HepG2 (cell line): ENCODE measurements at places on chromosomes 4 and X. TPM values are rescaled to one million over a fixed set of nuclear protein-coding genes. Genes with fewer than 3 reads are reported as not detected.

Gene ADGRG2
- not detected in 2 replicates for polyA plus RNA-seq

Gene F8
- 0.37 and 0.61 TPM in 2 replicates for polyA plus RNA-seq

Gene PGRMC2
- 15.4 and 16.0 TPM in 2 replicates for polyA plus RNA-seq

Gene MAGEA8
- polyA plus RNA-seq = 0.07 TPM in 1 of 2 replicates, not detected in the other

Gene BEND4
- polyA plus RNA-seq = not detected in 2 replicates

Gene TMSB15C
- not detected in 2 replicates for polyA plus RNA-seq

Gene PDZD11
- 42.9 and 47.0 TPM in 2 replicates for polyA plus RNA-seq

Gene GPRASP3
- polyA plus RNA-seq = 0.54 and 0.67 TPM in 2 replicates

Gene KCND1
- 0.30 and 1.1 TPM in 2 replicates for polyA plus RNA-seq

Gene GAGE12E
- not detected in 2 replicates for polyA plus RNA-seq

Gene CLDN22
- polyA plus RNA-seq = 0.07 TPM in 1 of 2 replicates, not detected in the other

Gene NLRP2B
- polyA plus RNA-seq = not detected in 2 replicates

Gene CRMP1
- polyA plus RNA-seq = not detected in 2 replicates

Gene SLC38A5
- 73.4 and 90.9 TPM in 2 replicates for polyA plus RNA-seq

Gene VSIG1
- polyA plus RNA-seq = 0.01 TPM in 1 of 2 replicates, not detected in the other

Gene GJB1
- 161 and 197 TPM in 2 replicates for polyA plus RNA-seq

Gene ETDA
- not detected in 2 replicates for polyA plus RNA-seq

Gene SAGE1
- polyA plus RNA-seq = not detected in 2 replicates

Gene GUCY1B1
- not detected in 2 replicates for polyA plus RNA-seq

Gene ANKRD50
- polyA plus RNA-seq = 2.4 and 2.9 TPM in 2 replicates

Gene MAP3K15
- polyA plus RNA-seq = 6.4 and 7.6 TPM in 2 replicates

Gene FGF13
- 0.09 and 0.14 TPM in 2 replicates for polyA plus RNA-seq

Gene DLG3
- polyA plus RNA-seq = 8.1 and 9.9 TPM in 2 replicates

Gene CYLC1
- polyA plus RNA-seq = not detected in 2 replicates

Gene C4orf51
- not detected in 2 replicates for polyA plus RNA-seq

Gene ARSJ
- not detected in 2 replicates for polyA plus RNA-seq

Gene TEX13D
- not detected in 2 replicates for polyA plus RNA-seq

Gene CXCL6
- not detected in 2 replicates for polyA plus RNA-seq

Gene GPAT3
- 1.9 and 2.4 TPM in 2 replicates for polyA plus RNA-seq
